Progenitor cell of endocrine pancreas (in vitro differentiated cells): ENCODE measurements at places on chromosomes 7 and 10.
A peak's percentile ranks its signal among the peaks of the same experiment; 100 is the strongest.

- no peak for DNase-seq
Measured at GRCh38 chr10:107284187-107284586, 119.7 kb upstream of the SORCS1 start.

DNA sequence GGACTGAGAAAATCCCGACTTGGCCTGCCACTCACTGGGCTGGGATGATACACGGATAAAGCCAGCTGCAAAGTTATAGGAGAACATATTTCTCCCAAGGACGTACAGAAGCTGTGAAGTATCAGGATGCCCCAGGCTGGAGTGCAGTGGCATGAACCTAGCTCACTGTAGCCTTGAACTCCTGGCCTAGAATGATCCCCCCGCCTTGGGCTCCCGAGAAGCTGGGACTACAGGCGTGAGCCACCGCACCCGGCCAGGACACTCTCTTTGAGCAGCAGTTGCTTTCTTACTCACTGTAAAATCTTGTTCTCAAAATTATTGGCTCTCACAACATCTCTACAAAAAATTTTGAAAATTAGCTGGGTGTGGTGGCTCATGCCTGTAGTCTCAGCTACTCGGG lies 50.4 kb downstream of the CLEC2L start:
- DNase-seq = no peak

GRCh38 chr10:67697724-67698131 lies 1.7 kb upstream of the CTNNA3 start:
- no peak for DNase-seq

GRCh38 chr7:3065724-3066143 lies 22.1 kb upstream of the CARD11 start:
- DNase-seq = peak; percentile 18

- DNase-seq = no peak
Measured at GRCh38 chr10:86703176-86703575, 34.9 kb downstream of the LDB3 start.

DNA sequence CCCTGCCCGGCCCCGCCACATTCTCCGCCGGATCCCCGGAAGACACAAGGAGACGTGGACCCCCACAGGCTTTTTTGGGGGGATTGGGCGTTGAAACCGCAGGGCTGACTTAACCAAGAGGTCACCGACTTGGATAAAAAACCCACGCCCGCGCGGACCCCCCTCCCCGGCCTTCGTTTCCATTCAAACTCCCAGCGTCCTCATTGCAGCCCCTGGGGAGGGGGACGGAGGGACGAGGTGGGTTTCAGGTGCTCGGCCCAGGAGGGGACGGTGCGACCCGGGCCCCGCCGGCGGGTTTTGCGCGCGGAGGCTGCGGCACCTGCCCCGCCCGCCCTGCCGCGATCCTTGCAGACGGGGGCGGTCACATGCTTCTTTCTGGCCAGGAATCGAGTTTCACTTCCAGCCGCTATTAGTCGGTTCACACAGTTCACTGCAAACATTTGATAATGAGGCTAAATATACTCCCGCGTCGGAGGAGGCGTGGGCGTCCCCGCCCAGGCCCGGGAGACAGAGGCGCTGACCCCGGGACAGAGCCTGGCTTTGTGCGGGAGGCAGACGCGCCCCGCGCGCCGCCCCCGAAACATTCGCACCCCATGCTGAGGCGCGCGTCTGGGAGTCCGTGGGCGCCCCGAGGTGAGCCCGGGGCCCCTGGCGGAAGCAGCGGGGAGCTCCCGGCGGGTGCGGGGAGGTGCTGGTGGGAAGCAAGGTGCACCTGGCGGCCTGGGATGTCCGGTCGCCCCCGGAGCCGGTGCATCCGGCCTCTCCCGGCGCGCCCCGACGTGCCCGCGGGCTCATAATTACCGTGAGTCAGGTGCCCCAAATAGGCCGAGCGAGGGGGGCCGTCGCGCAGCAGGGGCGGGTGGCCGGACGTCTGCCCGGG lies 2.7 kb upstream of the PDGFA start:
- DNase-seq = peak; percentile 45

GRCh38 chr7:104106108-104106905 lies 101.5 kb downstream of the ORC5 start:
- no peak for DNase-seq

- DNase-seq = no peak
Measured at GRCh38 chr7:68203251-68203650, 1206.6 kb downstream of the TYW1 start.

DNA sequence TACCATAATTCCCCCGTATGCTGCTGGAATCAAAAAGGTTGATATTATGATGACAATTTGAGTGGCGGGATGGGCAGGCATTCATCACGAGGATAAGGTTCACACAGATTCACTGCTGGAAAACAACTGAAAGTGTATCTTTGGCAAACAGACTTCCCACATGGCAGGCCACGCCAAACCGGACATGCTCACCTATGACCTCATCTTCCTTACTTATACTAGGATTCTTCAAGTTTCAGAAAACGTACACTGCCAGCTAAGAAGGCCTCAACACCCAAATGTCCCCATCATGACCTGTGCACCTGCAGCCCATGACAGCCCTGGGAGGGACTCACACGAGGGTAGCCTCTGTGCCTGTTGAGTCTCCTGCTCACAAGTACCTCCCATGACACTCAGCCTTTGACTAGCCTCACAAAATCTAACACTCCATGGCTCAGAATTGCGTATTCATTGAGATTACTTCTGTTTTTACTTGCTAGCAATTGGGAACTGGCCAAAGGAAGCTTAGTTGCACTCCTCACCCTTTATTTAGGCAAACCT lies 259.0 kb upstream of the GHITM start:
- no peak for DNase-seq

GRCh38 chr10:80177781-80178636 lies 27.3 kb downstream of the ANXA11 start:
- no peak for DNase-seq

- DNase-seq = no peak
Measured at GRCh38 chr7:158396301-158396905, 191.2 kb downstream of the PTPRN2 start.

- no peak for DNase-seq
Measured at GRCh38 chr10:56836659-56837058, 475.6 kb upstream of the ZWINT start.

DNA sequence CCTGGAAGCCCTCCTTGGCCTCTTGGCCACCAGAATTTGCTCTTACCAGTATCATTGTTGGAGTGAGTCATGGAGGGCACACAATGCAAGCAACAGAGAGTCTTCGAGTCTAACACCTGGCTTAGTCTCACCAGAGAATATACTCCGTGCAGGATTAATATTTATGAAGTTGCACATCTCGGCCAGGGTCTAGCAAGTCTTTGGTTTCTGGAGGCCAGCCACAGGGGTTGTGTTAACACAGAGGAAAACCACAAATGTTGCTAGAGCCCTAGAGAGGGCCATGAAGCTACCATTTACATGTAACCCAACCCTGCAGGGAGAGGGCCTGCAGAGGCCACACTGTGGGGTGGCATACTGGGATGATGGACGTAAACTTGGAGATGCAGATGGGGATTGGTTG lies 71.8 kb downstream of the MTPN start:
- DNase-seq = no peak

DNA sequence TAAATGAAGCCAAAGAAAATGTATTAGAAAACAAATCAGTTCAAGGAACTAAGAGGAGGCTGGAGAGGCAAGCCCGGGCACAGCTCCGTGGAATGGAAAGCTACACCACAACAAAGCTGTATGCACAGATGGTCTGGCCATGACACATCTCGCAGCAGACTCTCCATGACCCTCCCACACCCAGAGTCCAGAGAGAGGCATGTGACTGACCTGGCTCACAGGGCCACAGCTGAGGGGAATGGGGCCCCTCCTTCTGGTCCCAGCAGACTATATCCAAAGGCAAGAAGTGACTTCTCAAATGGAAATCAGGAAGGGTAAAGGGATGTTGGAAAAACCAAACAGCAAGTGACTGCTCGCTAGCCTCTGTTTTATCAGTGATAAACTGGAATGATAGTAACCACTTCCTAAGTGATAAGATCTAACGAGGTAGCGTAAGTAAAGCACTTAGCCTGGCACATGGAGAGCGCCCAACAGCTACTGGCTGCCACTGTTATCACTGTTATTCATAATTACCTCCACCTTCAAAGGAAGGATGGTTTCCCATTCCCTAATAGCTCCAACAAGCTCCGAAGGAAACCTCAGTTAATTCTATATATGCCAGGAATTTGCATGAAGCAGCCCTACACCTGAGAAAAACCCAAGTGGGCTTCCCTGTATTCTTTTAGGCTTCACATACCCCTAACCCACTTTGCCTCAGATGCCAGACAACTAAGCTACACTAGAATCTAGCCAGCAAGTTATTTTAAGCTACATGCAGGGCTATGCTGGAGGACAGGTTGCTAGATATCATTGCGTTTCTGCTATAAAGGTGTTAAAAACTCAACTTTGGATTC lies 8.4 kb downstream of the OSBPL3 start:
- no peak for DNase-seq

DNA sequence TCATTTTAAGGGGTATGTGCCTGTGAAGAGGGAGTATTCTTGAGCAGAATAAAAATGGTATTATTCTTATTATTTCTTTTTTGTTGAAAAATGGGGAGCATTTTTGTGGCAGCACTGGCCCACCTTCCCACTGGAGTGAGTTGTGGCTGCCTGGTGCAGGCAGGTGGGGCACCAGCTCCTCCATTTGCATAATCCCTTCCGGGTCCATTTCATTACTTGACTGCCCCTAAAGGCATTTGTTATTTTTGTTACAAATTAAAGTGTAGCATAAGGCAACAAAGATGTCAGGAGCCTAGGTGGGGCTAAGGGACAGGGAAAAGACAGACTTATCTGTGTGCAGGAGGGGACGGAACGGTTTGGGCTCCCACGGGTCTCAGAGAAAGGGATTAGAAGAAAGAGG lies 26.8 kb downstream of the GOLGA7B start:
- DNase-seq = no peak

DNA sequence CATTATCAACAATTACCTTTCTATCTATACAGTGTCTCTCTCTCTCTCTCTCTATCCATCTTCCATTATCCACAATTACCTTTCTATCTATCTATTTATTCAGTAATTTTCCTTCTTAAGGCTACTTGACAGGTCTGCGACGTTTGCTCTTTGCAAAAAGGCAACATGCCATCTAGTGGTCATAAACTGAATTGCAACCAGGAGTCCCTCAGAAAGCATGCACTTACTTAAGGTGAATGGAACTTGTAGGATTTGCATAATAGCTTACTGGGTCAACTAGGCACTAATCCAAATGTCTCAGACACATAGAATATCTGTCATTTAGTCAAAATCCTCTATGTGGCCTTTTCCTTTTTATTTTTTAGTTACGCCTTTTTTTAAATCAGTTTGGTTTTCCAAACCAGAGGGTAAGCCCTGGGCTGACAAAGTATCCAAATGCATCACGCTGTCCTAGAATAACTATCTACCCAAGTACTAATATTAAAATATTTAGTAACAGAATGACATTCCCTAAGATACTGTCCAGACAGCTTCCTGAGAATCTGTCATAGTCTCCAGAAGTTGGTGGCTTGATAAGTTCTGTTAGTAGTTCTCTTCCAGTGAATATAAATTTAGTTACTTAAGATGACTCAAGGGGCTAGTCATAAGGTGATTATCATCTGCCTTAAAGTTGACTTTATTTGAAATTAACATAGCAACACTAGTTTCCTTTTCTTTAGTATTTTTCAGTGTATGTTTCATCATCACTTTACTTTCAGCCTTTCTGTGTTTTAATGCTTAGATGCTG lies 208.3 kb downstream of the PPP1R3A start:
- peak; percentile 19 for DNase-seq

GRCh38 chr7:112134039-112134438 lies 72.2 kb downstream of the DOCK4 start:
- DNase-seq = no peak

- DNase-seq = no peak
Measured at GRCh38 chr10:52961323-52961722, 188.7 kb upstream of the MBL2 start.

DNA sequence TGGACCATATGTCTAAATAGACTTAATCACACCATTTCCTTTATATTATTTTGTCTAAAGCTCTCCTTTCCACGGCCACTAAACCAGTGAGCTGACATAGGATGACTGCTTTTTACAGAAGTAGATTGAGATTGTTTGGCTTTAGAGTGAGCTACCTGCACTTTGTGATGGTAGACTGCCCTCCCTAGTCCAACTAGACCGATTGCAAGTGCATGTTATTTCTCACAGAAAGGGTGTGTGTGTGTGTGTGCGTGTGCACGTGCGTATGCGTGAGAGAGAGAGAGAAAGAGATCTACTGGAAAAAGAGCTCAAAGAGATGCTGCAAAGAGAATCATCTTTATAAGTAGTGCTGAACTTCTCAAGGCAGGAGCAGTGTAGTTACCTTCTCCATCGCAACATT lies 60.7 kb downstream of the VCL start:
- DNase-seq = no peak

GRCh38 chr7:135980665-135981180 lies 3.6 kb upstream of the MTPN start:
- DNase-seq = no peak

- DNase-seq = no peak
Measured at GRCh38 chr7:50310361-50310760, 5.8 kb downstream of the IKZF1 start.

GRCh38 chr10:85993140-85993539 lies 373.5 kb downstream of the GRID1 start:
- no peak for DNase-seq

DNA sequence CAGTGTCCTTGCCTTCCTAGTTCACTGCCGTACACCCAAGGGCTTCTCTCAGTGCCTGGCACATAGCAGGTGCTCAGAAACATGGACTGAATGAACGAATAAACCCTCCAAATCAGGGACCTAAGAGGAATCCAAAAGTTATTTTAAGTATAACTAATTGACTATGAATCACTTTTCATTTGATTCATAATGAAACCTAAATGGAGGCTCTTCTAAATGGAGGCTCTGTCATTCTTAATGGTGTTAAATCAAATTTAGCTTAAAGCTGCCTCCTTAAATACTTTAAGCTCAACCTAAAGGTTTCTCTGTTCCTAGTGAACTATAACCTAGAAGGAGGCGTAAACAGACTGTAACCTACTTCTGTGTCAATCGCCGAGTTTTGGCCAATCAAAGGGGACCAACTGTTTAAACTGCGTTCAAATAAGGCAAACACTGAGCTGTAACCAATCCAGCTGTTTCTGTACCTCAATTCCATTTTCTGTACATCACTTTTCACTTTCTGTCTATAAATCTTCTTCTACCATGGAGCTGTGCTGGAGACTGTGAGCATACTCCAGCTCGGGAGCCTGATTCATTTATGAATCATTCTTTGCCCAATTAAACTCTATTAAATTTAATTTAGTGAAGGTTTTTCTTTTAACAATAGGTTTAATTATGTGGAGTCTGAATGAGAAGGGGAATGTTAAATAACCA lies 11.0 kb downstream of the PYROXD2 start:
- no peak for DNase-seq

GRCh38 chr7:106795877-106796231 lies 69.2 kb upstream of the PIK3CG start:
- no peak for DNase-seq

GRCh38 chr7:20561908-20562307 lies 53.6 kb upstream of the ABCB5 start:
- DNase-seq = no peak
